ENCODE measurements at places on chromosomes 3 and 15.

DNA sequence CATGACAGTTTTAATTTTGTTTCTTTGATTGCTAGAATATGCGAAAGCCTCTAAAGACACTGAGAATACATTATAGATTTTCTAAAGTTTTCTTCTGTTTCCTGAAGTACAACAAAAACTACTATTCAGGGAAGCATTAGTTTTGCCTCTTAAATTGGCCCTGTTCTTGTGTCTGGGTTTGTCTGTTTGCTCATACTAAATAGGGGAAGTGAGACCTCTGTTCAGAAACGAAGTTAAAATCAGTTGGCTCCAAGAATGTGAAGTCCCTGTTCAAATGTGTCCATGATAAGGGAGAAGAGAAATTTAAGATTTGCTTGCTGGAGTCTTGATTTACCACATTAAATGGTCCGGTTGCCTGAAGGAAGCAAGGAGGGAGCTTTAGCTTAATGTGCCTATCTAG lies 327.3 kb upstream of the GBE1 start:
- no peak for DNase-seq

- no peak for DNase-seq
Measured at GRCh38 chr15:92683511-92683834, 27.9 kb upstream of the FAM174B start.

DNA sequence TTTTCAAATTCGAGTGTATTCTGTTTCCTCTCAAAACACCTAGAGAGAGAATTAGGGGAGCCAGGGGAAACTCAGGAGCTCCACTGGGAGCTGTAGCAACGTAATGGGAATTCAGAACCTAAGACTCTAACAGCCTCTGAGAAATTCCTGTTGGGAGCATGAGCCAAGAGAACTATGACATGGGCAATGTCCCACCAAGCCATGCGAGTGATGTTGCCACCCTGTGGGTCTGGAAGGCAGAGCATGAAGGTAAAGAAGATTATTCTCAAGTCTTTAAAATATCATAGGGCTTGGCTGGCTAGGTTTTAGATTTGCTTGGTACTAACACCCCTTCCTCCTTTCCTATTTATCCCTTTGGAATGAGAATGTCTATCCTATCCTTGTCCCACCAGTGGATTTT lies 392.6 kb upstream of the ADAMTS9 start:
- DNase-seq, result no peak

- DNase-seq, result no peak
Measured at GRCh38 chr3:10783360-10784351, 32.4 kb upstream of the SLC6A11 start.

GRCh38 chr3:170222647-170223541 lies 670 bp downstream of the PRKCI start:
- DNase-seq, result peak; percentile 50

- DNase-seq, result no peak
Measured at GRCh38 chr3:55870594-55870993, 383.5 kb upstream of the WNT5A start.

DNA sequence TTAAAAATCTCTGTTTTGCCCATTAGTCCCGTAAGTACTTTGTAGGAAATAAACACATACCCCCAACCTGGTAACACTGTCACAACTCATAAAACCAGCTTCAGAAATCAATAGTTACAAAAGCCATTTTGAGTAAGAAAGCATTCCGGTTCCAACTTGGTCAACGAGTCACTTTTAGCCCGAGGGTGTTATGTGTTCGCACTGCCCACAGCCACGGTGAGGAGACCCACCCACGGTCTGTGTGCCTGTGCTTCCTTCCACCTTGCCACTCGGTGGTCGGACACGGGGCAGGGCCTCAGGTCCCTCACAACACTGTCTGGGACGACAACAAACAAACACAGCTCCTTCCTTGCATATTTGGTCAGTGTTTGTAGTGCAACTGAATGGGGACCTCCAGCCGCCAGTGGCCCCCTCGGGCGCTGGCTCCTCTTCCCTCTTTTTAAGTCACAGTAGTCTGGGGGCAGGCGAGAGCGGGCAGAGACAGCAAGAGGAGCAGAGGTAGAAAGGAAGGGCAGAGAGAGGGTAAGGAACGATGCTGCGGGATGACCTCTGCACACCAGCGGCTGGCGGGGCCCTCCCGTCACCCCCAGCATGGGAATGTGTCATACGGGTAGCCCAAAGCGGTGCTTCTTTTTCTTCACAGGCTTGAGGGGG lies 5.2 kb upstream of the MUSTN1 start:
- DNase-seq, result no peak

GRCh38 chr15:86040356-86041033 lies 39.2 kb upstream of the AGBL1 start:
- DNase-seq, result no peak

DNA sequence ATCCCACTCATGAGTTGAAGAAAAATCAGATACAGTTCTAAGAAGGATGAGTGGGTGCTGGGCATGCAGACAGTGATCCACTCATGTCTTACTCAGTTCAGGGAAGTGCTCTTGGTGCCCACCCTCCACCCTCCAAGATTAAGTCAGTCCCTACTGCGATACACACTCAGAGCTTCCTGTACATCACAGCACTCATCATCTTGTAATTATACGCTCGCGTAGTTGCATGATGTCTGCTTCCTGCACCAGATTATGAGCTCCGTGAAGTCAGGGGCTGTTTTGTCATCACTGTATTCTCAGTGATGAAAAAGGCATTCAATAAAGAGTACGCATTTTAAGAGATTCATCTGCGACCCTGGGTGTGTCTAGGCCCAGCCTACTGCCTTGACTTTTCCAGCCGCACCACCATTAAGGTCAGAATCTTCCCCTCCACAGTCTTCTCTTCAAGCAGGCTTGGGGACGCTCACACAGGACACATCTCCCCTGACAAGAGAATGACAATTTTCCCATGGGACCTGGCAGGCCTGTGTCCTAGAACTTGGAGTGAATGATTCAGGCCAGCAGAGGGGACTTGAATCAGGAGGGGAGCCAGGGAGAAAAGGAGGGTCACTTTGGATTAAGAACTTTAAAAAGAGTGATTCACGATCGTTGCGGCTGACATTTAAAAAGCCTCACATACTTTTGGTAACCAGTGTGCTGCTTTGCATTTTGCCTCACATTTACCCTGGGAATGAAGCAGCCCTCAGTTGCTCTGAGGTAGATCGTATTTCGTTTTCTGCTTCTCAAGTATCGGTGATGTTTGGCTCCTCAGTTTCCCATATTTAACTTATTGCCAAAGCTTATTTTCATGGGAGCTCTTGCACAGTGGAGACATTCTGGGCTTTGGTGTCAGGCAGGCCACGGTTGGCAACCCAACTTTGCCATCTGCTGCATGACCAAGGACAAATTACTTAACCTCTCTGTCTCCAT lies 7.9 kb upstream of the PDE8A start:
- no peak for DNase-seq

DNA sequence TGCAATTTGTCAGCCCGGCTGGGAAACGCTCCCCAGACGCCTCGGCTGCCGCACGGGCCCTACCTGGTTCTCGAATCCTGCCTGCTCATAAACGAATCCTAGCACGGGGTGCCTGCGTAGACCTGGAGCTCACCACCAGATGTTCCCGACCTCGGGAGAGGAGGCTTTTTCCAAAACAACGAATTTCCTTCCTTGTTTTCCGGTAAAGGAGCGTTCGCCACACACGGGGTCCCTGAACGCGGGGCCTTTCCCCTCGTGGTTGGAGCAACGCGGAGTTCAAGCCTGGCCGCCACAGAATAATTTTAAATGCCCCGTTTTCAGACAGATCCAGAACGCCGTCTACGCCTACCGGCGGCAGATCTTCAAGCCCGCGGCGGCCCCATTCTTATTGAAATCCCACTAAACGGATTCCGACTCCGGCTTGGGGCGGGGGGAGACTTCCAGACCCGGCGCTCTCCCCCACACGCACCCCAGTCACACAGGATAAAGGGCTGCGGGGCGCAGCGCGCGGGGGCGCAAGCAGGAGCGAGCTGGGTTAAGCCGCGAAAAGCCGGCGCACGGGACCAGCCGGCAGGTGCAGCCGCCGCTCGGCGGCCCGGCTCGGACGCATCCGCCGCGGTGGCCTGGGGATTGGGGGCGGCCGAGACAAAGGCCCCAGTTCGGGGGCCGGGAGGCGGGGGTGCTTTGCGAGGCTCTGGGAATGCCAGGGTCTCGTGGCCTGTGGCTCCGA lies 895 bp downstream of the GATA2 start:
- DNase-seq, result no peak

DNA sequence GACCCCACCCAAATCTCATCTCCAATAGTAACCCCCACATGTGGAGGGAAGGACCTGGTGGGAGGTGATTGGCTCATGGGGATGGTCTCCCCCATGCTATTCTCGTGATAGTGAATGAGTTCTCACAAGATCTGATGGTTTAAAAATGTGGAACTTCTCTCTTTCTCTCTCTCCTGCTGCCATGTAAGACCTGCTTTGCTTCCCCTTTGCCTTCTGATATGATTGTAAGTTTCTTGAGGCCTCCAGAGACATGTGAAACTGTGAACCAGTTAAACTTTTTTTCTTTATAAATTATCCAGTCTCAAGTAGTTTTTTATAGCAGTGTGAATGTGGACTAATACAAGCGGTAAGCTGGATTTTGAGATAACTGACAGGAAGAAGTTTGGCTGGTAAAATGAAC lies 60.3 kb upstream of the MBNL1 start:
- DNase-seq, result no peak

- no peak for DNase-seq
Measured at GRCh38 chr3:139552632-139553365, 13.3 kb upstream of the RBP1 start.

GRCh38 chr3:168707900-168708299 lies 612.2 kb upstream of the GOLIM4 start:
- no peak for DNase-seq

- DNase-seq, result no peak
Measured at GRCh38 chr3:12349895-12350811, 61.3 kb downstream of the PPARG start.

- DNase-seq, result no peak
Measured at GRCh38 chr15:69305204-69305931, 6.7 kb downstream of the PAQR5 start.

GRCh38 chr3:158381262-158381868 lies 189.6 kb upstream of the MLF1 start:
- DNase-seq, result no peak

GRCh38 chr15:92652576-92652966 lies 3.0 kb downstream of the FAM174B start:
- DNase-seq, result no peak

DNA sequence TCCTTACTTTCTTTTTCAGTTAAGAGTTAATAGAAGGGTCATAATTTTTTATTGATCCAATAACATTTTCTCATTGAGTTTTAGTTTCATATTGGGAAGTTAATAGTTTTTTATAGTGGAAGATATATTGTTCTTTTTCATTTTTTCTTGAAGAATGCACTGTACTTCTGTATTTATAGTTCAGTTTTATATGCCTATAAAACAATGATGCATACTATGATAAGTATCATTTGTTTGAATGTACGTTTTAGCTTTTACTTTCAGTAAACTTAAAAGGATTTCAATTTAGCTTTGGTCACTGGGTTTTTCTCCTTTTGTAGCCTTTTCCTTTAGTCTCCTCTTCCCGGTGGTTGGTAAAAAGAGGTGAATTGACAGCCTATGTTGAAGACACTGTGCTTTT lies 98.8 kb downstream of the DHX36 start:
- DNase-seq, result no peak

DNA sequence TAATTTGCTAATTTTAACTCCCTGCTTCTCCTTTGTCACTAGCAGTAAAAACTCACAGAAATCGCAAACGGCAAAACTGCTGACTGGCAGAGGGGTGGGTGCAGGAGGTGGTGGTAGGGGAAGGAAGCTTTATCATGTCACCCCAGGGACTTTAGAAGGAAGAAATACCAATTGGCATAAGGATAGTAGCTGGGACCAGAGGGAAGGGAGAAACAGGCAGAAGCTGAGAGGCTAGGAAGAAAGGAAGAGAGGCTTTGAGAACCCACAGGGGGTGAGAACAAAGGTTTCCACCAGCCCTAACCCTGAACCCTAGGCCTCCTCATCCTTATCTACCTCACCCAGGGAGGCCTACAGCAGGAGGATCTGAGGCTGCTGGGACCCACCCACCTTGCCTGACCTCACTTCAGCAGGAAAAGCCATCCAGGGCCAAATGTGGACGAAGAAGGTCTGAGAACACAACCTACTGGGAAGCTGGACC lies 10.7 kb downstream of the ITGB5 start:
- no peak for DNase-seq

DNA sequence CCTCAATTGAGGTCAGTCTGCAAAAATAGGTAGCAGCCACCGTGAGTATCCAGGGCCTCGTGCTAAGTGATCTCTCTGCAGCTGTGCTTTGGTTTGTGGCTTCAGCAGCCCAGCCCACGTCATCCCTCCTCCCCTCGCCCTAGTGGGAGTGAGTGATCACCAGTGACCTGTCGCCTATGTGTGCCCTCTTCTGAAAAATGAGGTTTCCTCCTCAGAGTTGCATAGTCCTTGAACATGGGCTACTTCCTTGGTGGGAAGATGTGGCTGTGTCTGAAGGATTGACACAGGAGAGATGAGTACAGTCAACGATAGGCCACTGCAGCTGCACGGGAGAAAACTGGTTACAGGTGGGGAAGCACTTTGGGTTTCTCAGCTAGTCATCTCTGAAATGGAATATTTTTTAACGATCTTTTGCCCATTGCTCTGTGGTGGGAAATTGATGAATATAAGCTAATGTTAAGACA lies 144.8 kb upstream of the BHLHE40 start:
- DNase-seq, result peak; percentile 84

- no peak for DNase-seq
Measured at GRCh38 chr3:171192176-171192854, 165.8 kb upstream of the SLC2A2 start.

DNA sequence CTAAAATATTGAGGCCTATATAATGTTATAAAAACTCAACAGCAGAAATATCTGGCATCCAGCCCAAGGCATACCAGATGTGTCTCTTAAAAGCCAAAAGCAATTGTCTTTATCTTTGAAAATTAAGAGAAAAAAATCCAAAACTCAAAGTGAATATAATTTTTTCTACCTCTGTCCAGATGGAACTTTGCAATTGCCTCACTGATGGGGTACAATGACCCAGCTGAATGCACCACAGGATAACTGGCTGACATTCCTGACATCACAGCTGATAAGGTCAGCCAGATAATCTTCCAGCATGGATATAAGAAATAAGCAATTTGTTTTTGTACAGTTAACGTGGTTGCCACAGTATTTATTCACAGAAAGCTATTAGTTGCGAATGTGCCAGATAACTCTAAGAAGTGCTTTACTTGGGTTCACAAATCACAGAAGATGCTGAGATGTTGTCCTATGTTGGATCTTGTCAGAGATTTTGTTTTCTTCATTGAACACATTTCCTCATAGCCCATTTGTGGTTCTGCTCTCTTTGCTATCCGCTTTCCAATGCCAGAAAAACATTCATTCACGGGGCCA lies 566.9 kb upstream of the CCDC54 start:
- no peak for DNase-seq
